ENCODE measurements at places on chromosomes 7 and 10.

GRCh38 chr10:44282626-44283300, 102.1 kb downstream of the CXCL12 start:
- DNase-seq, result no peak

DNA sequence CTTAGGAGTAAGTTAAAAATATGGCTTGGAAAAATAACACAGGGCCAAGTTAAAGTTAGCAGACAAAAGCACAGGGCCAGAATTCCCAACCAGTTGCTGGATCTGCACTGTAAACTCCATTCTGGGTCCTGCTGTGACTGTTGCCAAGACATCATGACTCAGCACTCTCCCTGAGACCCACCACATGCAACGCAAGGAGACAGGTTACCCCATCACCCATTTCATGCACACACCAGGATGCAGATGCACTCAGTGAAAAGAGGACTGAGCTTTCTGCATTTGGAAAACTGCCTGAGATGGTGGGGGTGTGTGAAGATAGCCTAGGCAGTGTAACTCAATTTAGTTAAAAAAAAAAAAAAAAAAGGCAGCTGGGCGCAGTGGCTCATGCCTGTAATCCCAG, 97.6 kb upstream of the ZNF438 start:
- no peak for DNase-seq

DNA sequence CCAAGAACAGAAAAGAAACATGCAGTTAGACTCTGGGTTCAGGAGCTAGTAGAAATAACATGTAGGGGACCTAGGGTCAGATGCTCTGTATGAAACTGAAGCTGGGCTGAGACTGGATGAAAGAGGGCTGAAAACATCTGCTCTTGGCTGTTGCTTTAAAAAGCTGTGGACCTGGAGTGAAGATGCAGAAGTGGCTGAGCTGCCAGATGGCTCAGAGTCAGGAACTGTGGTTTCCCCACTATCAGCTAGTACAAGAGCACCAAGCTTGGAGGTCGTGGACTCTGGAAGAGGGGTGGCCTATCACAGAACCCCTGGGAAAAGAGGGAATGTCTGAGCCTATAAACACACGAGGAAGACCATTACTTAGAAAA, 5.9 kb downstream of the ADK start:
- DNase-seq, result no peak

DNA sequence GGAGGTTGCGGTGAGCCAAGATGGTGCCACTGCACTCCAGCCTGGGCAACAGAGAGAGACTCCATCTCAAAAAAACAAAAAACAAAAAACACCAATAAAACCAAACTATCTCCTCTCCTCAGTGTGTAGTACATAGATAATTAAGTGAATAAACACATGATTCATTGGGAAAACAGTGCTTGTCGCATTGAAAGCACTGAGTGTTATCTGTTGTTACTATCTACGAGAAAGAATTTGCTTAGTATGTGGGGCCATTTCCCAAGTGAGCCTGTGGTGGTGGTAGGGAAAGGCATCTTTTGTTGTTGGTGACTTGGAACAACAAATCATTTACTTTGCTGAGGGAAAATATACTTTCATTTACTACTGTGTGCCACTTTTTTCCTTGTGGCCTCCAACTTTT, 42.6 kb downstream of the RSBN1L start:
- no peak for DNase-seq

DNA sequence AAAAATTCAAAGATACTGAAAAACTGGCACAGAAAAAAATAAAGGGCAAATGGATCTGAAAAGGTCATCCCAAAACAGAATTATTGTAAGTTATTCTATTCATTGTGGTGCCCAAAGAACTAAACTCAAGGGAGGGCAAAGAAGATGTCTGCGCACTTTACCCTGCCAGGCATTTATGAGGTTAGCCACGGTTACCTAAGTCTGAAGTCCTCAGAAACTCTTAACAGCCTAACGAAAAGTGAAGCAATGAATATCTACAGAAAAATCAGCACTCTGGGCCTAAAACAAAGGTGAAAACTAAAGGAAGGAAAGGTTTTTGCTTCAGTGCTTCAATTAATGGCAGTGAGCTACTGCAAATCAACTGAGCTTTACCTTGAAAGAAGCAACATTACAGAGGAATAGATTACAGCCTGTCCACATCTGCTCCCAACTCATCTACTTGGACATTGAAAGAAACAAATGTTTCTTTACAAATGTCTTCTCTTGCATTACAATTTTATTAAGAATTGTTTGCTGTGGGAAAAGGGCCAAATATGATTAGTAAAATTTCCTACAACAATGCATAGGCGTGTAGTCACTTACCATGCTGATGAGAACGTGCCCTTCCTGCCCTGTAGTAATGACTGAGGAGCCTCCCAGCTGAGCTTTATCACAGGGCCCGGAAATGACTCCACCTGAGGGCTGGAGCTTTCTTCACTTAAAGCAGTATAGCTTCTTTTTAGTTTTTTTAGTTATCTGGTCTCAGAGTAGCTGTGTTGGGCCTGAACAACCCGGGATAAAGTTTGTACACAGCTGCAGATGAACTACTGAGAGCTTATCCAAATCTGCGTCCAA, at the start of gene TUBAL3:
TUBAL3 (minus strand) TSS at position 621 of the 834 bp plus-strand sequence; CDS start at position 585, 36 bp downstream.
- no peak for DNase-seq

DNA sequence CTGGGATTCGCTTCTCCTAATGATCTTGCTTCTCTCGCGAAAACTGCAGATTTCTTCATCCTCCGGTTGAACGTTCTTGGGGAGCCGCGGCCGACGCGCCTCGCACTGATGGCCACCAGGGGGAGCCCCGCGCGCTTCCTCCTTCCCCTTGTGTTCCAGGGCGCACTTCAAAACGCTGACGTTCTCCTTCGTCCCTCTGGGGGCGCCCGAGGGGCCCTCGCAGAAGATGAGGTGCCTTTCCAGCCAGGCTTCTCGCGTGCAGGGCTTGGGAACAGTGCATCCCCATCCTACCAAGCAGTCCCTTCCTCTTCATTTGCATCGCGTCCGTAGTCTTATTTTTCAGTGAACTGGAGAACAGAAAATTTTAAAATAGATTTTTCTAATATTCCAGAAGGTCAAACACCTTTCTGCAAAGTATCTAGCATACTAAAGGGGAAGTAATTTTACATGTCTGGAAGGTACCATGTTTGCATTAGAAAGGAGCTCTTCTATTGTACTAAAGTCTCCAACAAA, 22.5 kb downstream of the GSTO2 start:
- peak; percentile 78 for DNase-seq

- DNase-seq, result no peak
Observed at GRCh38 chr7:80858141-80858903, 60.5 kb downstream of the SEMA3C start.

GRCh38 chr7:22860784-22861482, 38.3 kb upstream of the TOMM7 start:
- DNase-seq, result peak; percentile 11

GRCh38 chr7:121807078-121807477, 65.9 kb upstream of the PTPRZ1 start:
- no peak for DNase-seq

- DNase-seq, result no peak
Observed at GRCh38 chr10:93756118-93756517, 1.6 kb upstream of the LGI1 start.

DNA sequence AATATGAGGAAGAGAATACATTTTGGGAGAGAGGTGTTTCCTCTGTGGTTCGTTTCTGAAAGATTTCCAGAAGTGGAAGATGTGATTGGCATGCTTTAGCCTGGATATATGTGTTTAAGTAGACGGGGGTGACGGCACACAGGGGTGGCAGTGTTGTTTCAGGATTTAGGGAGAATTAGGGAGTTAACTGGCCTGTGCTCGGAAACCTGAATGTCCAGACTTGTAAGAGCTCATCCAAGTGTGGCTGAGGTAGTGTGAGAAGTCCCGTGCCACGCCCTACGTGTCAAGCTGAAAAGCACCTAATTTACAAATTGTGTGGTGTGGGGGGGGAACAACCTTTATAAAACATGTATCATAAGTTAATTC, 1.1 kb downstream of the RALA start:
- DNase-seq, result peak; percentile 35

DNA sequence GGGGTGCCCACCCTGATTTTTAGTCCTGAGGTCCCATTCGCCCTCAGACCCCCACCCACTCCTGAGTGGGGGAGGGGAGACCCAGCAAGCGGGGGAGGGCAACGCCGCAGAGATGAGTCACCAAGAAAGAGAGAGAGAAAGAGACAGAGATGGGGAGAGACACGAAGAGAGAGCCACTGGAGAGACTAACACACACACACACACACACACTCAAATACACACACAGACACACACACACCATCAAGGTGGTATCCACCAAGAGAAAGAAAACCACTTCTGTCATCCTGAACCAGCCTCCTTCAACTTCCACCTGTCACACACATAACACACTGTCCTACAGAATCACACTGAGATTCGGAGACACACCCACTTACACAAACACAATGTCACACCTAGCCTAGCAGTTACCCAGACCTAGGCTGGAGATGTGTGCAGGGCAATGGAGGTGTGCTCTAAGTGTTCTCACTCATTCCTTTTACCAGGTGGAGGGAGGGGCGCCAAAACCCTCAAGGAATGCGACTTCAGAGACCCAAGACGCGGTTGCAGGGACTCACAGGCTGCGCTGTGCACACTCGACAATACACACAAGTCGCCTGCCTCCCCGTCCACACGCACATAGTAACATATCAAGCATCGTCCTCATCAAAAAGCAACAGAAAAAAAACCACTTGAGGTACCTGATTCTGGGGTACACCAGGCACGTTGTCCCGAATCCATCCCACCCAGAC, 3.9 kb upstream of the VGF start:
- no peak for DNase-seq

GRCh38 chr10:132628966-132629900, 91.6 kb downstream of the INPP5A start:
- no peak for DNase-seq

GRCh38 chr7:50334341-50334994, 30.0 kb downstream of the IKZF1 start:
- no peak for DNase-seq

DNA sequence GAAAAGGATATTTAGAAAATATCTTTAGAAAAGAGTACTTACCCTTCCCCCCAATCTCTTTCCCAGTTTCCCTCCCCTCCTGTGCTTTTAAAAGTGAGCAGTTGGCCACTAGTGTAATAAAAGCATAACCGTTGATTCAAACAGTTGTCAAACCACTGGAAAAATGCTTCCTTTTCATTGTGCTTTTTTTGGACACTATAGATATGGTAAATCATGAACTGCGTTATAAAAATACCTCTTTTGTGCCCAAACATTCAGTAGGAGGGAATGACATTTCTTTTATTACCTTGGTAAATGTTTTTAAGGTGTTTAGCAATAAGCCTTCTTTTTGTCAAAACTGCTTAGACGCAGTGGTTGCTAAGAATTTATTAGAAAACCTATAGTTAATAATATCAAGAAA, 232.4 kb downstream of the SLC25A13 start:
- peak; percentile 27 for DNase-seq

GRCh38 chr7:29217113-29217512, 22.5 kb downstream of the CHN2 start:
- DNase-seq, result no peak

DNA sequence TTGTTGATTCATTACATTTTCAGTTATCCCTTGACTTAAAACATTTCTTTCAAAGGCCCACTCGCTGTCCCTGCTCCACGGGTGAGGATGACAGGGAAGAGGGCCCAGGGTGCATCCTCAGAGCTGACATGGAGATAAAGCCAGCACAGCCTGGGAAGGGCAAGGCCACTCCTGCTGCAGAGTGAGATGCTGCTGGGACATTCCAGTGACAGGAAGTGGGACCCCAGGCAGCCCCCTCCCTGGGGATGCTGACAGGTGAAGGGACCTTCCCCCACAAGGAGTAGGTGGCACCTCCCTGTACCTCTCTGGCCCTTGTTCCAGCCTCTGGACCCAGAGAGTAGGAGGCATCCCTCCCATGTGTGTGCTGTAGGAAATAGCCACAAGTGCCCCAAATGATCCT, 97.8 kb upstream of the DDC start:
- no peak for DNase-seq

DNA sequence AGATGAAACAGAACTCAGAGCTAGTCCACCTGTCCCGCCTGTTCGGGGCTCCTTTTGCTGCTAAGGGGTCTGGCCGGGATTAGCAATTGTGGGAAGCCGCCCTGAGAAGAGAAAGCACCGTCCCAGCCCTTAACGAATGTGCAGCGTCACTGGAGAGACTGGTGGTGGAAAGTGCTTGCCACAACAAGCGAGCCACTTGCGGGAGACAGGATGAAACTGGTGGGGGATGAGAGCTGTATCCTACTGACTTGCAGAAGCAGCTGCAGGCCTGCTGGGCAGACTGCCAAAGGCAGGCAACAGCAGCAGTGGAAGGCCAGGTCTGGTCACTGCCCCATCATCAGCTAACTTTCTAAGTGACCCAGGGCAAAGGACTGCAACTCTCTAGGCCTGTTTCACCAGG, 95.4 kb downstream of the FAM53B start:
- DNase-seq, result no peak

DNA sequence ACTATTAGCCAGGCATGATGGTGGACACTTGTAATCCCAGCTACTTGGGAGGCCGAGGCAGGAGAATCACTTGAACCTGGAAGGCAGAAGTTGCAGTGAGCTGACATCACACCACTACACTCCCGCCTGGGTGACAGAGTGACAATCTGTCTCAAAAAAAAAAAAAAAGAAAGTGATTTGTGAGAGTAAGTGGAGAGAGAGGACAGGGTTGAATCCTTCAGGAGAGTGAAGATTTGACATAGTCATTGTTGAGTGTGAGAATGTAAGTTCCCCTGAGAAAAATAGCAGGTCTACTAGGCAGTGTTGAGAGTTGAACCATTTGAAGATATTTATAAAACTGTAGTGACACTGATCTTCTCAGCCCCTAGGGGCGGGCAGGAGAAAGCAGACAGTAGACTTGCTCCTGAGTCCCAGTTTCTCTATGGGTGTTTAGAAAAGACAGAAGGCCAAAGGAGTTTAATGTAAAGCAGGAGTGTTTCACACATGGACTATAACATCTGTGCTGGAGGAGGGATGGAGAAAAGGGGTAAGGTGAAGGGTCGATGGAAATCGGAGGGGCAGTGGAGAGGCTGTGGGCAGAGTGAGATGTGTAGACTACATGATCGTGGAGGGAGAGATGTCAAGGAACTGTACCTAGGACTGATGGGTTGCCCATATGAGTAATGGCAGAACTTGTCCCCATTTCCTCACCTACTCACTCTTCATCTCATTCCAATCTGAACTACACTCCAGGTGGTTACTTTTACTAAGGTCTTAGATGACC, 13.7 kb upstream of the LAMB4 start:
- DNase-seq, result no peak

GRCh38 chr10:108861181-108861754, 1062.0 kb downstream of the XPNPEP1 start:
- no peak for DNase-seq

GRCh38 chr7:20200361-20200760, 16.8 kb downstream of the MACC1 start:
- DNase-seq, result no peak

- DNase-seq, result peak; percentile 68
Observed at GRCh38 chr7:55432939-55433784, 68.0 kb downstream of the LANCL2 start.

GRCh38 chr10:34886906-34887642, 72.0 kb upstream of the PARD3 start:
- DNase-seq, result no peak

GRCh38 chr10:58570307-58570723, 57.6 kb downstream of the BICC1 start:
- DNase-seq, result no peak
